ENCODE measurements at places on chromosomes 5 and 9. TPM values are rescaled to one million over a fixed set of nuclear protein-coding genes. Genes with fewer than 3 reads are reported as not detected.

GRCh38 chr5:150082374-150082773 lies 4.0 kb downstream of the CSF1R start:
- H3K4me1 ChIP-seq, result peaks cover 5% of the 10 kb centered on the region
- no peak overlapping the region for H3K4me3 ChIP-seq
- H3K36me3 ChIP-seq, result no peaks in the 10 kb centered on the region
- DNase-seq, result no peak
- H3K27me3 ChIP-seq, result peaks cover 37% of the 10 kb centered on the region
- no peak overlapping the region for H3K27ac ChIP-seq

DNA sequence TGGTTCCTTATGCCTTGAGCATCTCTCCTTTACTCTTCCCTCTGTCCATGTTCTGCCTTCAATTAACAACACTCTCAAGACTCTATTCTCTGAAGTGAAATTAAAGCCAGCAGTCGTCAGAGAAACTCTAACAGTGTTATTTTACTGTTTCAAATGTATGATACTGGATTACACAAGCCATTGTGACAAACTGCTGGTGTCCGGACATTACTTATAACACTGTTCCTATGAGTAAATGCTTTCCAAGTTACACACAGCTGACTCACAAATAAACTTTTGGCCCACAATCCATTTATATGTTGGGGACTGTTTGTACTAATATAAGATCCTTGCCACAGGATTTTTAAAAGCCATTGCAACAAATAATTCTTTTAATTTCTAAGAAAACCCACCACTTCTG lies 63.2 kb upstream of the GHR start:
- no peak overlapping the region for H3K27ac ChIP-seq
- H3K36me3 ChIP-seq, result no peaks in the 10 kb centered on the region
- peaks cover 17% of the 10 kb centered on the region for H3K4me1 ChIP-seq
- no peak overlapping the region for H3K4me3 ChIP-seq

DNA sequence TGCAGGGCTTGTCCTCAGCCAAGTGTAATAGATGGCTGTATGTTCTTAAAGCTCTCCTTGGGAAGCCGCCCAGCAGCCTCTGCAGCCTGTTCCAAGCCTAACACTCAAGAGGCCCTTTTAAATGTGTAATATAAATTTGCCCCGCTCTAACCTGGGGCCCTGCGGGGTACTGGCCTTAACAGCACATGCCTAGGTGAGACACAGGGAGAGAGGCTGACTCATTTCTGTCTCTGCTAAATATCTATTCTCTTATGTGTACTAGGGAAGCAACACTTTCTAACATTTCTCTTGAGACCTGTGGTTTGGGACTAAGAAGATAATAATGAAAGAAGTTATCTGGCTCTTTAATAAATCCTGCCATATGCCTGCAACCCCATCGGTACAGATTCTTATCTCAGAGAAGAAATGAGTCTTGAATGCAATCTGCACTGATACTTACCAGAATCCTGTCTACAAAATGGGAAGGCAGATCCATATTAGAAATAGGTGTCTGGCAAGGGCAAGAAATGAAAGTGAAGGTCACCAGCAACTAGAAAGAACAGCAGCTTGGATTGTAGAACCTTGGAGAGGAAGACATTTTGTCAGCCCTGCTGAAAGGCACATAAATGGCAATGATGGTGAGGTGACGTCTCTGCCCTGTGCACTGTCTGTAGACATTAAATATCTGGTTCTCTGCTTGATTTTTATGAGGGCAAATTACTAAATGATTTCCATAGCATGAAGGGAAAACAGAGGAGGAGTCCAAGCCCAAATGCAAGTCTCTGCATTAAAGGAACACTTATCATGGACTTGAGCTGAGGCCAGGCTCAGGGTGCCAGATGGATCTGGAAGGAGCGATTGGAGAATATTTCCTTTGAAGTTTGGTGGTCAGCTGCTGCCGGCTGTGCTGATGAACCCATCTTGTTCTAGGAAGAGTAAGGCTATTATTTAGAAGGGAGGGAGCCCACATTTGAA lies 14.5 kb upstream of the TGFBI start:
- no peak for DNase-seq
- H3K4me3 ChIP-seq, result no peak overlapping the region
- peaks cover 54% of the 10 kb centered on the region for H3K27me3 ChIP-seq
- H3K36me3 ChIP-seq, result no peaks in the 10 kb centered on the region

DNA sequence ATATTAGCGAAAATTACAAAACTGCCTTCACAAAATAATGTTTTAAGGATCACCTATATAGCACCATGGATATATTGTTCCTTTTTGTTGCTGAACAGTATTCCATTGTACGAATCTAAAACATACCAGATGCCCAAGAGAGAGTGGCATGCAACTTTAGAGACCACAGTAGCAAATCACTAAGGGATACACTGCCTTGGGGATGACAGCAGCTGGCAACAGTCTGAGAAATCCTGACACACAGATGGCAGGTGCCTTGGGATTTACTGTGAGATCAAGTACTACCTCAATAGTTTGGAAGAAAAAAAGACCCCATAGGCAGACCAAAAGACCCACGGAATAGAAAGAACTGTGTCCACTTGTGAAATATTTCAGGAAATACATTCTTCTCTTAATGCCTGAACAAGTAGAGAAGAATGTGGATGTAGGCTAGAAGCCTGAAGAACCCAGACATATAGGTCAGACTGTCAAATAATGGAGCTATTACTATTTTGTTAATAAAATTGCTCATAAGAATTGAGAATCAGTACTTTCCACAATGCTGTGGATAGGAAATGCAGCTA lies 53.4 kb downstream of the PLPP1 start:
- H3K4me1 ChIP-seq, result peaks cover 15% of the 10 kb centered on the region
- no peaks in the 10 kb centered on the region for H3K27me3 ChIP-seq
- H3K36me3 ChIP-seq, result peaks cover 2% of the 10 kb centered on the region
- H3K27ac ChIP-seq, result no peak overlapping the region
- H3K4me3 ChIP-seq, result no peak overlapping the region

- peaks cover 21% of the 10 kb centered on the region for H3K4me1 ChIP-seq
- H3K4me3 ChIP-seq, result no peak overlapping the region
These were observed 113.0 kb downstream of the FRMD3 start for GRCh38 chr9:83425240-83425639.

- DNase-seq, result no peak
- peaks cover 2% of the 10 kb centered on the region for H3K36me3 ChIP-seq
- no peak overlapping the region for H3K27ac ChIP-seq
- no peaks in the 10 kb centered on the region for H3K27me3 ChIP-seq
These were observed 57.2 kb downstream of the MAPKAP1 start for GRCh38 chr9:125649826-125650225.

DNA sequence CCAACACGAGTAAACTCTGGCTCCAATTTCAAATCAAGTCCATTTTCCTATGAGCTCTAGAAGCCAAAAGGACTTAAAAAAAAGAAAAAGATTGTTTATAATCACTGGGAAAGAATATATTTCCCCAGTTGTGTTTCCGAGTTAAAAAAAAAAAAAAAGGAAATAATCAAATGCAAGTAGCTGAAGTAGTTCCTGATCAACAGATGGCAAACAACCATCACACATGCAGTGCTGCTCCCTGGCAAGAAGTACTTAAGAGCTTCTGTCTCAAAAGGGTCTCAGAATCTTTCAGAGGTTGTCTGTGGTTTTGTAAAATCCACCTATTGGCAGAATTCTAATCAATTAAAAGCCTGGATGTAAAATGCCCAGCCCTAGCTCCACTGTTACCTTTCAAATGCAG lies 387.9 kb downstream of the RAB3C start:
- H3K36me3 ChIP-seq, result peaks cover 1% of the 10 kb centered on the region
- no peaks in the 10 kb centered on the region for H3K27me3 ChIP-seq
- H3K4me1 ChIP-seq, result no peaks in the 10 kb centered on the region
- DNase-seq, result no peak

DNA sequence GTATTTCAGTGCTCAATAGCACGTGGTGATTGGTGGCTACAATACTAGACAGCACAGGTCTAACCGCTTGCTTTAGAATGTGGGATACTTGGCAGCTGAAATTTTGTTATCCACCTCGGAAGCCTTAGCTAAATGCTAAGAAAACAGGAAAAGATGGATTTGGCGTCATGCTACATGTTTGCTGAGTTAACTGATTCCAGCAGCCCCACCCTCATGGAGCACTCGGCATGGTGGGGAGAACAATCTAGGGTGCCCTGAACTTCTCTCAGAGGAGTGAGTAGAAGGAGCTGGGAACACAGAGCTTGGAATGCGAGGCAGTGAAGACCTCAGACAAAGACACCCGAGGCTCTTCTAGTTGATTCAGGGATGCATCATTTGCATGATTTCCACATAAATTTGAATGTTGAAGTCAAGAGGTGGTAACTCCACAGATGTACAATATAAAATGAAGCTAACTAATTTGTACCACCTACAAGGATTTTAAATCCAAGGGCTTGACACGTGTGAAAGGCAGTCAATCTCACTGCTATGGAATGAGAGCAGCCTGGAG lies 145.1 kb upstream of the FSTL4 start:
- no peak for DNase-seq
- H3K27ac ChIP-seq, result no peak overlapping the region
- H3K4me1 ChIP-seq, result no peaks in the 10 kb centered on the region
- no peaks in the 10 kb centered on the region for H3K36me3 ChIP-seq
- H3K27me3 ChIP-seq, result peaks cover 24% of the 10 kb centered on the region

GRCh38 chr9:131119600-131119999 lies 5.8 kb upstream of the NUP214 start:
- H3K4me1 ChIP-seq, result no peaks in the 10 kb centered on the region
- H3K27ac ChIP-seq, result no peak overlapping the region
- H3K4me3 ChIP-seq, result no peak overlapping the region
- no peaks in the 10 kb centered on the region for H3K27me3 ChIP-seq

- DNase-seq, result no peak
- peaks cover 1% of the 10 kb centered on the region for H3K36me3 ChIP-seq
- H3K27me3 ChIP-seq, result peaks cover 3% of the 10 kb centered on the region
- no peaks in the 10 kb centered on the region for H3K4me1 ChIP-seq
- no peak overlapping the region for H3K4me3 ChIP-seq
These were observed 439.1 kb upstream of the KIF2A start for GRCh38 chr5:61866930-61867329.

DNA sequence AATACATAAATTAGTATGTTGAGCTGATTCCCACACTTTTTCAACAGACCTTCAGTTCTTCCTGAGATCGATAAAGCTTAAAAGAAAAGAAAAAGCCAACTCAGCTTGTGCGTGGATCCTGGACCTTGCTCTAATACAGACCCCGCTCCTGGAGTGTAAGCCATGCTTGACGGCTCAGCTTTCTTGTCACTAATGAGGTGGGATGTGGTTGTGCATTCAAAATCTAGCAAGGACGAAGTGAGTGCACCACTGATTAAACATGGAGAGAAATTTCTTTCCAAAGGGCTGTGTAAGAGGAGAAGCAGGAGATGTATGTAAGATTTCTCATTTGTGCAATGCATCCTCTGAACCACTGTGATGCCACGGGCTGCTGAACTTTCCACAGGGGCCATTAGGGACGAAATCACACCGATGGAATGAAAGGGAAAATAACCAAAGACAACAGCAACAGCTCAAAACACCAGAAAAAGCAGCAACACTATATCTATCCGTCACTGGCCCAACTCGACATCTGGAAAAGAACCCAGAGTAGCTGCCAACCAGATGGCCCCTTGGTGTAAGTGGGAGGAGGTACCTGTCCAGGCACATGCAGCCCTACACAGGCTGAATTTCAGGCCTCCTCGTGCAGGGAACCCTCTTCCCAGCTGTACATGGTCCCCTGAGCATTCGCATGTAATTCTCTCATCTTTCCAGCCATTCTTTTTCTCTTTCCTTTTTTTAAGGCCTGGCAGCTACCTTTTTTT lies 178.9 kb downstream of the SREK1 start:
- no peaks in the 10 kb centered on the region for H3K36me3 ChIP-seq
- no peak for DNase-seq
- no peak overlapping the region for H3K4me3 ChIP-seq
- no peak overlapping the region for H3K27ac ChIP-seq

DNA sequence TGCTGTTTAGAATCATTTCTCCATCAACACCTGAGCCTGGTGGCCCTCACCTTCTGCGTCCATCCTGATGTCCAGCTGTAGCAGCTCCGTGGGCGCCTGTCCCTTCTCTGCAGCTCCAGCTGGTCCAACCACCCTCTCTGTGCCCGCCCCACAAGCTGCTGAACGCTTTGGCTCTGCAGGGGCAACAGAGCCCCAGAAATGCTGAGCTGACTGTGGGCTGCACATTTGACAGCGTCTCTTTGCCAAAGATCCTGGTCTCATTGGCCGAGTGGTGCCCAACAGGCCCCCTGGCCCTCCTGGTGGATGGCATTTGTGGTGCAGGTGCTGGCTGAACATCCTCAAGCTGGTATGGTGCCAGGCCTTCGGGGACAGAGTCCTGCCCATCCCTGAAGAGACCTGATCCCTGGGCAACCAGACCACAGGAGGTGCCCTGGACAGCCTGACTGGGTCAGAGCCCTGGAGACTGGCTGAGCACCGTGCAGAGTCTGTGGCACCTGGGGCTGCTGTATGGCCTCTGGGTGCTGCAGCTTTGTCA lies 25.3 kb upstream of the CEP72 start:
- DNase-seq, result no peak
- H3K36me3 ChIP-seq, result no peaks in the 10 kb centered on the region
- no peak overlapping the region for H3K27ac ChIP-seq

DNA sequence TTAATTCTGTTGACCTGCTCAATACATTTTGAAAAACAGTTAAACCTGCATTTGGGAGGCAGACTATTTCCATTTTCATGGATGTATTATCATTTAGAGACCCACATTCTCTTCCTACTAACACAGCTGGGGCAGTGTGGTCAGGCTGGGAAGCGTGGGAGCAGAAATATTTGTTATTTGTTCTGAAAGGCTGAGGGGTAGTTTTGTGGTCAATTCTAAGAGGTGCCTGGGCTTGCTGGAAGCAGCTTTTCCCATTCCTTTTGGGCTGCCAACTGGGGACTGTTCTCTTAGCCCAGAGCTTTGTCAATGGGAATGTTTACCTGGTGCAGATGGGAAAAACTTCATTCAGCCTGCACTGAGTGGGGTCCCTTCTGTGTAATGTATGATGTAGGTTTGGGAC lies 171.4 kb upstream of the DAP start:
- H3K36me3 ChIP-seq, result peaks cover 2% of the 10 kb centered on the region
- H3K4me3 ChIP-seq, result no peak overlapping the region
- DNase-seq, result no peak
- H3K4me1 ChIP-seq, result no peaks in the 10 kb centered on the region
- peaks cover 22% of the 10 kb centered on the region for H3K27me3 ChIP-seq

GRCh38 chr9:92378865-92379560 lies 25.4 kb downstream of the OGN start:
- peaks cover 1% of the 10 kb centered on the region for H3K36me3 ChIP-seq
- H3K27me3 ChIP-seq, result no peaks in the 10 kb centered on the region
- no peak overlapping the region for H3K4me3 ChIP-seq
- H3K4me1 ChIP-seq, result peaks cover 2% of the 10 kb centered on the region

Gene PTPRD
- 124 TPM for total RNA-seq

Gene ARID3C
- 12.0 TPM for total RNA-seq

Gene TTC1
- 46.3 TPM for total RNA-seq

Gene PPP3R2
- not detected for total RNA-seq

Gene TMEM232
- total RNA-seq, result 7.1 TPM

Gene RANBP3L
- not detected for total RNA-seq

Gene IER5L
- total RNA-seq, result 21.8 TPM

Gene NSMF
- 57.4 TPM for total RNA-seq

Gene NME5
- 9.9 TPM for total RNA-seq

Gene CAMK2A
- not detected for total RNA-seq

Gene C5orf52
- not detected for total RNA-seq

All from progenitor cell of endocrine pancreas (in vitro differentiated cells).